Foreskin melanocyte (primary cell): ENCODE measurements at places on chromosomes 3 and 15.
A peak's percentile ranks its signal among the peaks of the same experiment; 100 is the strongest.

- peak; percentile 94 for DNase-seq
These were observed 4.6 kb downstream of the ANXA2 start for GRCh38 chr15:60392986-60393790.

- DNase-seq = no peak
These were observed 54.8 kb downstream of the SRGAP3 start for GRCh38 chr3:9194509-9195184.

DNA sequence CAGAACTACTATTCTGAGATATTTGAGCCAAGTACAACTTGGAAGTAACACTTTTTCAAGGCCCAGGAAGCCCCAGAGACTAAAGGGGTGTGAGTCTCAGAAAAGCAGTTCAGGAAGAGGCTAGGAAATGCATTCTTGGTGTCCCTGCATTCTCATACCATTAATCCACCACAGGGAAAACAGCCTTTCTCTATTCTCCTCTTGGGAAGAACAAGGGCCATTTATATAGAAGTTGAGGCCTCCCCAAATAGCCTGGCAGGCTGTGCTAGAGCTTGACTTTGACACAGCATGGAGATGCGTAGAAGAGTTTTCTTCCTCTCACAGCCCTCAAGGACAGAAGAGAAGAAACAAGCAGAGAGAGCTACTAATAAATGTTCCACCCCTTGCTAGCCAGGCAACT lies 5.5 kb upstream of the NR2C2 start:
- peak; percentile 91 for DNase-seq

DNA sequence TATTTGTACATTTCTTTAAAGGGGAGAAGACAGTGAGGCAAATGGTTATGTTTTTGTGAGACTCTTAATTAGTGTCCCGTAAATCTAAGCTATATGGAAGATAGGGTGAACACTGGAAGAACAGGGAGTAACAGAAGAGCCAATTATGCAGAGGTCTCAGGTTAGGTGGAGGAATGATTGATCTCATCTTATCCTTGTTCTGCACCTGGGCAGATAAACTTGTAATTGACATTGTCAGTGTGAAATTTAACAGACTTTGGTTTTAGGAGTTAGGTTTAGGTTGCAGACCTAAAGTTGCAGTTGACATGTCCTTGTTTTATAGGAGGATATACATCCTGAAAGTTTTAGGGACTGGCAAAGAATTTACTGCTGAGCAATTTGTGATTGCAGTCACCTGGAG lies 3.1 kb upstream of the TWF2 start:
- no peak for DNase-seq

- DNase-seq = no peak
These were observed 19.3 kb downstream of the ALCAM start for GRCh38 chr3:105385819-105386508.

GRCh38 chr15:29424118-29424517 lies 154.5 kb upstream of the NSMCE3 start:
- DNase-seq = no peak

DNA sequence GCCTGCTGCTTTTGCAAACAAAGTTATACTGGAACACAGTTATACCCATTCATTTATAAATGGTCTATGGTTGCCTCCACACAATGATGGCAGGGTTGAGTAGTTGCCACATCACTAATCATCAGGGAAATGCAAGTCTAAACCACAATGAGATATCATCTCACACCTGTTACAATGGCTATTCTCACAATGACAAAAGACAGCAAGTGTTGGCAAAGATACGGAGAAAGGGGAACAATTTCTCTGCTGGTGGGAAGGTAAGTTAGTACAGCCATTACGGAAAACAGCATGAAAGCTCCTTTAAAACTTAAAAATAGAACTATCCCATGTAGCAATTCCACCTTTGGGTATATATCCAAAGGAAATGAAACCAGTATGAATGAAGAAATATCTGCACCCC lies 261.4 kb downstream of the TJP1 start:
- no peak for DNase-seq

DNA sequence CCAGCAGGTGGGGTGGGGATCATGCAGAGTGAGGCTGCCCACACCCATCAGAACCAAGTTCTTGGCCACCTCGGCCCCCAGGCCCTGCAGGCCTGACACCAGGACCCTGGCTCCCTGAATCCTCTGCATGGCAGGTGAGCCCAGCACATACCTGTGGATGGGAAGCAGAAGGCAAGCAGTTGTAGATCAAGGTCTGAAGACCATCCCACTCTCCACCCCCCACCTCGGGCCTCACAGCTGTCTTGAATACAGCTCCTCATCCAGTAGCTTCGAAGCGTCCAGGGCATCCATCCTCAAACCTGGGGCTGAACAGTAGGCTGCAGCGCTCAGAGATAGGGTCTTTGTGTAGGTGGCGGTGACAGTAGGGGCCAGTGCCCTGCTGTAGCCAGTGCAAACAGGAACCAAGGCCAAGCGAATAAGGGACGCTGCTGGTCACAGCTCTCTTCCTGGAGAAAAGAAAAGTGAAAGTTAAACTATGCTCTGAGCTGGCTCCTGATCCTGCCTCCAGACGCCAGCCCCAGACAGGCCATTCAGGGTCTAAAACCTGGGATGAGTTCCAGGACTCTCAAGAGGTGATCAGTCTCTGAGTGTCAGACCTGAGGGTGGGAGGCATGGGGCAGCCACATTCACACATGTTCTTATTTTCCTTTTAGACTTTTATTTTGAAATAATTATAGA lies at the start of gene UBA7:
Gene UBA7 (minus strand): TSS at position 457 of the 678 bp plus-strand sequence. CDS start 166 bp downstream, at position 291.
- DNase-seq = no peak

DNA sequence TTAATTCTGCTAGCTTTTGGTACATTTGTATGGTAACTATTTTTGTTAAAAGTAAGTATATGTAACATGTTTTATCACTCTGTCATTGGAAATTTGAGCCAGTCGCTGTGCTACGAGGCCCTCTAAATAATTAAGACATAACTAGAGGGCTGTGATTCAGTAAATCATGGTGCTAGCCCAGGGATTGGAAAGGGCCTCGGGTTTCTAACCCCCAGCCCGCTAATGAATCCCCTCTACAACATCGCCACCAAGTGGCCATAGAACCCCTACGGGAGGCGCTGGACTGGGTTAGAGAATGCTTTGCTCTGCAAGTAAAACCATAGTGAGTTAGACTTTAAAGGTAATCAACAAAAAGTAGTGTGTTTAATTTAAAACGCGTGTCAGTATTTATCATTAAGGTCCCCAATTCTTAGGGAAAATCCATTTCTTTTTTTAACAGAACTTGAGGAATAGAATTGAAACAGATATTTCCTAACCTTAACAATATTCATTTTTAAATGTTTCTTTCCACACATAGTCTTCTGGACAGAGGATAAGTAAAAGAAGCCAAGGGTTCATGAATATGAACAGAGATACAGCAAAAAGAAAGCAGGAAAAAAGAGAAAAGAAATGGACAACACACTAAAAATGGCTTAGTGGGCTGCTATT lies 744.7 kb downstream of the EPHA3 start:
- peak; percentile 9 for DNase-seq

DNA sequence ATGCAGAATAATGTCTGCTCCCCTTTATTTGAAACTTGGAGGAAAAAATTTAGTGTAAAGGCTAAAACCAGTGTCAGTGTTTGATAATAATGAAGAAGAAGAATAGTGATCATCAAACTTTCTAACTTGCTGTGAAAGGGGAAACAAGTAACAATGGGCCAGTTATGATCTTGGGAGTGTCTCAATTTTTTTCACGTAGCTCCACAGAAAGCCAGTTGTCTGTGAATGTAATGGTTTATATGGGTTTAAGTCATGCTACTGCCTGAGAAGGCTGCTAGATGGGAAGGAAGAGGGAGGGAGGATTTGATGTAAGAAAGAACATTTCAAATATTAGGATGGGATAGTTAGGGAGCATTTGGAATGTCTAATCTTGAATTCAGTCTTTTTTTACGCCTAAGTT lies 21.1 kb upstream of the SSR3 start:
- DNase-seq = peak; percentile 82

DNA sequence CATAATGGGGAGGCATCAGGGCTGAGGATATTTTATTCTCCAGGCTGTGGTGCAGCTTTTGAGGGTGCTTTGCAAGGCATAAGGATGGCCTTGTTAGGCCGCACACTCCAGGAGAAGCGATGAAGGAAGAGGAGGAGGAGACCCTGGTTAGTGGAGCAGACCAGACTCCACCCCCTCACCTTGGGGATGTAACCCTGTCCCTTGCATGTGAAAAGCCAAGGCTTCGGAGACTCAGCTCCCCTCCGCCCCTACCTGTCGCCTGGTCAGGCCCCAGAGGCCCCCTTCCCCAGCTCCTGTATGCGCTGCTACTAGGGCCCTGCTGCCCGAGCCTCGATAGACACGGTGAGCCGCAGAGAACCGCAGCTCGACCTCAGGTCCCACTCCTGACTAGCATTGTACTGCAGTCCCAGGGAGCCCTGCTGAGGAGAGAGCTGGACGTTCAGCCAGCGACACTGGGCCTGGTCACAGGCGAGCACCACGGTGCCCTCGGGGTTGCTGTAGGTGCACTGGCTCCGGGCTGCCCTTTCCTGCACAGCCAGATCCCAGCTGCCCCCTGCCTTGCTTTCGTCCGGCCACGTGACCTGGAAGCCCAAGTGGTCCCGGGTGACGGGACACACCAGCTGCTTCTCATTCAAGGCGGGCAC lies 10.2 kb downstream of the CPN2 start:
- DNase-seq = no peak

DNA sequence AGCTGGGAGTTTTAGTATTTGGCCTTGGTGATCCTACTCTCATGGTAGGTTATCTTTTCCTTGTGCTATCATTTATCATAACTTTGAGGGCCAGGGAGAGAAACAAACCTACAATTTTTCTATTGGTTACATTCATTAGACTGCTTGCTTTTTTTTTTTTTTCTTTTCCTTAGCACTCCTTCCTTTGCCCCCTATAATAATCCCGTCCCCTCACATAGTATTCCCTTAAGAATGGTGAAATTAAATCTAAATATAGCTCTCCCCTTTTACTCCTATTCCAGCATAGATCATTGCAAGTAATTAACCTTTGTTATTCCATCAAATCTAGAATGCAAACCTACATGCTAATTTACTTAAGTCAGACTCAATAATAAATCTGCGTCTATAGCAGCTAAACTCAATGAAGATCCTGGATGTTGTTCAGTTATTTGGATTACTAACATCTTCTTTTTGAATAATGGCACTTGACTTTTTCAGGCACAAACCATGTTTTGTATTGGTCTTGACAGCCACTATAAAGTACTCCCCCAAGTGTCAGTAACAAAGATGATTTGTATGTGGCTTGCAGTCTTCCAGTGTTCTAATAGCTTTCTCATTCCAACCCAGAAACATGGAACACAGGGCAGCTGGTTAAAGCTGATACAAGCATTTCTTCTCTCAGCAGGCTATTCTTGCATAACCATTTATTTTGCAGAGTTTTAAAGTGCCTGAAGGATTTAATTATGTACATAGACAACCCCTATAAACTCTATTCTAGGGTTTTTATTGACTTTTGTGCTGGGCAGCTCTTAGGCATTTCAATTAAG lies 420.6 kb downstream of the MECOM start:
- DNase-seq = peak; percentile 54

- DNase-seq = no peak
These were observed 18.7 kb downstream of the ISG20 start for GRCh38 chr15:88657326-88658069.

GRCh38 chr3:177062052-177062732 lies 135.1 kb downstream of the TBL1XR1 start:
- no peak for DNase-seq

- no peak for DNase-seq
These were observed 30.5 kb downstream of the TNK2 start for GRCh38 chr3:195877767-195878423.

DNA sequence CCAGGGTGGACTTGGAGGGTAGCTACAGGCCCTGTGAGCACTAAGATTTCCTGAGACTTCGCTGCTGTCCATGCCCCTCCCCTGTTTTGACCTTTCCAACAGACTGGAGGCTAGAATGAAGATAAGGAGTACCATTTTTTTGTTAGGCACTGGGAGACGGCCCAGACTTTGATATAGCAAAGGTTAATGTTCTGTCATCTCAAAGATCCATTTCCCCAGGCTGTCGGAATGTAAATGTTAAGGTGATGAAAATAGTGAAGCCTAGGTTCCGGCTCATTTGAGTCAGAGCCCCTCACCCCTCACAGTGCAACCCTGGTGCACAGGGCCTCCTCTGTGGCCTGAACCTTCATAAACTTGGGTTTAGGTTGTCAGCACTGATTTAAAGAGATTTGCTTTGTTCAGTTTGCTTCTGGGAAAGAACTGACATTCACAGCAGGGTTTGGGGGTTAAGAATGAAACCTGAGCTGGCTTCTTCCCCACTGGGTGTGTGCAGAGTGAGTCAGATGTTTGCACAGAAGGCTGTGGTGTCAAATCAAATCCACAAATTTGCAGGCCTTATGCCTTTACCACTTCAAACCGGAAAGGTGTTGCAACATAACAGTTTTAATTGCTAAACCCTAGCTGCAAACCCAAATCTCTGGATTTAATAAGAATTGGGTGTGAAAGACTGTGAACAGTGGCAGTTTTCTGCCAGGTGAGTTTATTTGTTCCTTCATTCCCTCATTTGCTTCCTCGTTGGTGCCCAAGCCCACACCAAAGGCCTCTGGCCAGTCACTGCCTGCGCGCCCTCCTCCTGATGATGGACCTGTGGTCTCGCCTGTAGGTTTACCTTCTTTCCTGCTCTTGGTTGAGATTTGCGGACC lies 20.6 kb upstream of the KCTD6 start:
- DNase-seq = no peak
